CD4-positive, alpha-beta T cell treated with Interleukin-12 subunit alpha and Interleukin-12 subunit beta, for 1 hour (primary cell): ENCODE measurements at places on chromosomes 7 and 10.
A peak's percentile ranks its signal among the peaks of the same experiment; 100 is the strongest.

- DNase-seq: no peak
Measured at GRCh38 chr7:150385302-150385723, 6.2 kb downstream of the ZNF775 start.

DNA sequence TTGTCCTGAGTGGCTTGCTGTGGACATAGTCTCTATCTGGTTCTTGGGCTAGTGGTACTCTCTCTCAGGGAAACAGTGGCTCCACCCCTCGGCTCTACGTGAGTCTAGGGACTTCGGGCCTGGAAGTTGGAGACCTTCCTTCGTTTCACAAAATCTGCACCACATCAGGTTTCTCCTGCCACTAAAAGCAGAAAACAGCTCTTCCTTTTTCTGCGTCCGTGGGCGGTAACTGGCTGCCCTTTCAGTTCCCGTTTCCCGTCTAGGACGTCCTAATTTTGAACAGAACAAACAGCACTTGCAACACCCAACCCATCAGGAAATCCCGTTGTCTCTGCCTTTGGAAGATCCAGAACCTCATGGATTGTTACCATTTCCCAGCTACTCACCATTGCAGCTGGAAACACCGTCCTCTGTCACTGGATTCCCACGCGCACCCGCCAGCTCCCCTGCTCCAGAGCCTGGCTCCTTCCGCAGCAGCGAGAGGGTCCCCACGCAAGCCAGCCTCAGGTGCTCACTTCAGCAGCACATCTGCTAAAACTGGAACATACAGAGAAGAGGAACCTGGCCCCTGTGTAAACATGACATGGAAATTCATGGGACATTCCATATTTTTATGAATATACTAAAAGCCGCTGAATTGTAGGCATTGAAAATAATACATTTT lies 311.4 kb upstream of the AKR1E2 start:
- DNase-seq: peak; percentile 3

- no peak for DNase-seq
Measured at GRCh38 chr10:88343761-88344484, 239.2 kb downstream of the RNLS start.

- DNase-seq: no peak
Measured at GRCh38 chr7:93365341-93365740, 133.2 kb downstream of the VPS50 start.

GRCh38 chr7:131480384-131481315 lies 75.8 kb downstream of the PODXL start:
- no peak for DNase-seq

DNA sequence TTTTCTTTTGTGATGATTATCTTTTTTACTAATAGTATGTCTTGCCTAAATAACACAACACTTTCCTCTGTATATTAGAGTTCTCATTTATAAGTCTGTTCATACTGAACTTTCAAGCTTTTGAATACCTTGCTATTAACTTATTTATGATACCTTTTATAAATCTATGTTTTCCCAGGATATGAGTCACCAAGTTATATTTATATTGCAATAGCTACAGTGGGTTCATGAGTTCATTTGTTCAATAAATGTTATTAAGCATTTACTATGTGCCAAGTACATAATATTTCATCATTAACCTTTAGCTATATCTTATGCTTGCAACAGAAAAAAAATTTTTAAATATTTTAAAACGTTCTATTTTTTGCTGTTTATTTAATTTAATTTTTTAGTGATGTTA lies 18.3 kb downstream of the CLCN1 start:
- no peak for DNase-seq

- no peak for DNase-seq
Measured at GRCh38 chr7:23422909-23423308, 47.4 kb downstream of the IGF2BP3 start.

DNA sequence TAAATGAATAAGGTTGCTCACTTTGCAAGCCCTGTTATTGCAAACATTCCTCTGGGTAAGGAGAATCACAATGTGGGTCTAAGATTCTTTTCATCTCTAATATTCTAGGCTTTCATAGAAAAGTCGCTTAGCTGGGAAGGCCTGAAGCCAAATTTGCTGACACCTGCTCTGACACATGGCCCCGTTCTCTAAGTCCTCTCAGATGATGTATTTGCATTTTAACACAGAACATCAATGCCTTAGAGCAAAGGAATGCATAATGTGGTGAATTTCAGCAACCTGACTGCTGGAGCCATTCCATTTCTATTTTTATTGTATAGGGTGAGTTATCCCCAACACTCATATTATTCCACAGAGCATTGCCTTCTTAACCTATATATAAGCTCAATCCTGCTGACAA lies 682.1 kb upstream of the NRP1 start:
- no peak for DNase-seq

DNA sequence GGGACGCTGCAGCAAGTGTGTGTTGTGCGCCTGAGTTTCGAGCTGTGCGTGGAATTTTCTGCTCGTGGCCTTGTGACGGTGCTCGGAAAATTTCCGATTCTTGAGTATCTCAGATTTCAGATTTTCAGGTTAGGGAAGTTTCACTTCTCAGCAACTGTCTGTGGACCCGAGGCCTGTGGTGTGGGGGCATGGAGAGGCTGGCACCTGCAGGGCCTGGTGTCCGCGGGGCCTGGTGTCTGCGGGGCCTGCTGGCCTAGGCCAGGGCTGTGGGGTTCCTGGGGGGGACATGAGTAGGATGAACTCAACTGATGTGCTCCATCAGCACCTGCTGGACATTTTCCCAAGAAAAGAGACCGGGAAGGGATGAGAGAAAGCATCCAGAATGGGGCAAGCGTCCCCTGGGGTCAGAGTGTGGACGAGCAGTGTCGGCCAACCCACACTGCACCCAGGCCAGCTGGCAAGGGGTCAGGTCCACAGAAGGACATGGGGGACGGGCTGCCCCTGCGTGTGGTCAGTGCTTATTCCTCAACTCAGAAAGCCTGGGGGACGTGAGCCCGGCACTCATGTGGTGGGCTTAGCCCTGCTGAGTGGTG lies 31.3 kb upstream of the SHH start:
- DNase-seq: no peak

DNA sequence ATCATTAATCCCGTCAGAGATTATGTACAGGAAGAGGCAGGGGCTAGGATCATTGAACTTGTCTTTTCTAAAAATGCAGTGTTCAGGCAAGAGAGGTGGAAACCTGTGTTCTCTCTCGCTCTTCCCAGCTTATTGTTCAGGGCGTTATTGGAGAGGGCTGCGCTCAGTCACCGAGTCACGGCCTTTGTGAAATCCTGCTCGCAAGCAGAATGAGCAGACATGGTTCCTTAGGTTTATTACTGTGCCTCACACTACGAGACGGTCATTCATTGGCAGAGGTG lies 631 bp upstream of the PRKRIP1 start:
- DNase-seq: no peak

DNA sequence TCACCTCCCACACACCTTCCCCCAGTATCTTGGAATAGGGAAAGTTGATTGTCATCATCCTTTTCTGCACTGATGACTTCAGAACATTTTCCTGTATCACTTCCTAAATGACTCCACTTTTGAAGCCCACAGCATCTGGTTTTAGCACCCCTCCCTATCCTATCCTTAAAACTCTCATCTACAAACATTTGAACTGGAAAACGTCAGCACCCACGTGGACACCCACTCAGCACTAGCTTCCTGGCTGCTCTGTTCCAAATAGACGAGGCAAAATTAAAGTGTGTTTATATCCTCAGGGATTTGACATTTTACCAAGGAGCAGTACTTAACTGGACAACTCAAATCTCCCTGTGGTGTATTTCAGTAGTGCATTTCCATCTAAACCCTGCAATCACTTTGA lies 73.9 kb downstream of the REEP3 start:
- DNase-seq: no peak

DNA sequence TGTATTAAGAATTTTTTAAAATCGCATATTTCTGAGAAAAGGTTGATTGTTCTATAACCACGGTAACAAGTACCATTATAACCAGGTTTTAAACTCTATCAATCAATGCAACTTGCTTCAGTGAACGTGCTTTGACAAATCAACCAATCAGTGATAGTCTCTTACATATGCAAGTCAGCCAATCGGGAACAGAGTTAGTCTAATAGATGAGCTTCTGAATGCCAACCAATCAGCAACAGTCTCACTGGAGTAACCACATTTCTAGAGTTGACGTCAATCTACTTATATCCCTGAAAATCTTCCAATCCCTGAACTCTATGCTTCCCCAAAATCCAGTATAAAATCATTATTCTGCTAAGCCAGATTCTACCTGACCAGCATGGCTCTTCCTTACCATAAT lies 44.7 kb upstream of the TRUB1 start:
- DNase-seq: no peak

DNA sequence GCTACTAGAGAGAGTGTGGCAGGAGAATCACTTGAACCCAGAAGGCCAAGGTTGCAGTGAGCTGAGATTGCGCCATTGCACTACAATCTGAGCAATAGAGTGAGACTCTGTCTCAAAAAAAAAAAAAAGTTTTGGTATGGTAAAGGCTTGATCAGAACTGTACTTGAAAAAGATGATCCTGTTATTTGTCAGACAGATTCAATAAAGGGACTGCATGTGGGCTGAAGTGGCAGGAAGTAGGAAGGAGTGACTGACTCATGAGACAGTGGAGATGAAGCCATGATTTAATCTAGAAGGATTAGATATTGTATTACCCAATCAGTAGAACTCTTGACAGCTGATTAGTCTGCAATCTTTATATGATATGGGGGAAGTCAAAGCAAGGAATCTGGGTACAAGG lies 2.7 kb upstream of the TMEM254 start:
- DNase-seq: no peak

DNA sequence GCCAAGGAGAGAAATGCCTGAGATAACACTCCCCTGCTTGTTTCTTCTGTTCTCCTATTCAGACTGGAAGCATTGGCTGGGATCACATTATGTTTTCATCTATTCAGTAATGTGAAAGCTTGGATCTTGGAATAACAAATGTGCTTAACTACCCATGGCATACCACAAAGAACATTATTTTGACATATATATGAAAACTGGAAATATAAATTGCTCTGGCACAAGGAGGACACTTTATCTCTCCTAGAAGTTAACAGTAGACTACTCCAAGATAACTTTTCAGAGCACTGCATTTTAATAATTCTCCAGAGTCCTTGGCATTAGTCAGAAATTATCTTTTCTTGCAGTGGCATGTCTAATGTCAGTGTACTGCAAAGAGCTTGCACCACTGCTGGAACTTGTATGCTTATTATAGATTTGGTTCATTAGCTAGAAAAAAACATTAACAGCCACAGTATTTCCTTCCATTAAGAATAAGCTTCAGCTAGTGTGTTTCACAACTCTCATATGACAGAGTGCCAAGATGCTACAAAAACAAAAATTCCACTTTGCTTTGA lies 169.3 kb upstream of the LRRN3 start:
- no peak for DNase-seq

DNA sequence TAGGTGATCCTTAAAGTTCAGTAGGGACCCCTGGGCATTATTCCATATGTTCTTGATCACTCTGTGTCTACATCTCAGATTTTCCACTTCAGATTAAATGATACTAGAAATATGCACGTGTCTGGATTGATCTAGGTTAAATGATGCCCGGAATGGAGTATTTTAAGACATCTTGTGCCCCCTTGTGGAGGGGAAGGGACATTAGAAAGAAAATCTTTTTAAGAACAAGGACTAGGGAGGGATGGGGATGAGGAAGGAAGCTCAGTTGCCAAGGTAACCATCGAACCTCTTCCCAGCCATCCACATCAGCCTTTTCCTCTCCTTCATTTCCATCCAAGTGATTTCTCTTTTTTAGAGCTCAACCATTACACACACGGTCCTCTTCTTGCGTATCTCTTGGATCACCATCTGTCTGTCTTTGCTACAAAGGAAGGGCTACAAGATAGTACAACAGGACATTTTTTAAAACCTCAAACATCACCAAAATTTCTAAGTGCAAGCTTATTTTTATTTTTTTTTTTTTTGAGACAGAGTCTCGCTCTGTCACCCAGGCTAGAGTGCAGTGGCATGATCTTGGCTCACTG lies 40.5 kb downstream of the PRSS2 start:
- DNase-seq: peak; percentile 85

- DNase-seq: no peak
Measured at GRCh38 chr10:65365878-65366277, 1560.0 kb upstream of the LRRTM3 start.

- DNase-seq: no peak
Measured at GRCh38 chr10:7101451-7101850, 309.4 kb downstream of the SFMBT2 start.

- DNase-seq: no peak
Measured at GRCh38 chr10:95445223-95445836, 115.8 kb downstream of the SORBS1 start.

DNA sequence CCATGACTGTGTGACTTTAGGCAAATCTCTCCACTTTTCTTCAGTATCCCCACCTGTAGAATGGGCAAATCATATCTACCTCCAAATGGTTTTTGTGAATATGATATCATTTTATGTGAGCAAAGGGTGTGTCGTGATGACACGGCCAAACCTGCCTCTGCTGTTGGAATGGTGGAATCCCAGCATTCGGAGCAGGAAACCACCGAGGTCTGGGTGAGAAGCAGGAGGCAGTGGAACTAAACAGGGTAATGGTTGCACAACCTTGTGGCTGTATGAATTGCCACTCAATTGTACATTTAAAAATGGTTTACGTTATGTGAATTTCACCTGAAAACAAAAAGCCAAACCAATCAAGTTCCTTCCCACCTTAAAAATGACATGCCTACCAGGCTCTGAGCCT lies 131.4 kb upstream of the ZMIZ1 start:
- no peak for DNase-seq

- DNase-seq: no peak
Measured at GRCh38 chr7:6338551-6339274, 66.3 kb upstream of the CYTH3 start.

GRCh38 chr7:116632384-116632783 lies 39.6 kb upstream of the MET start:
- no peak for DNase-seq

GRCh38 chr7:99601656-99602310 lies 3.7 kb downstream of the TMEM225B start:
- DNase-seq: no peak

GRCh38 chr7:151251328-151251688 lies 2.8 kb upstream of the SMARCD3 start:
- no peak for DNase-seq

DNA sequence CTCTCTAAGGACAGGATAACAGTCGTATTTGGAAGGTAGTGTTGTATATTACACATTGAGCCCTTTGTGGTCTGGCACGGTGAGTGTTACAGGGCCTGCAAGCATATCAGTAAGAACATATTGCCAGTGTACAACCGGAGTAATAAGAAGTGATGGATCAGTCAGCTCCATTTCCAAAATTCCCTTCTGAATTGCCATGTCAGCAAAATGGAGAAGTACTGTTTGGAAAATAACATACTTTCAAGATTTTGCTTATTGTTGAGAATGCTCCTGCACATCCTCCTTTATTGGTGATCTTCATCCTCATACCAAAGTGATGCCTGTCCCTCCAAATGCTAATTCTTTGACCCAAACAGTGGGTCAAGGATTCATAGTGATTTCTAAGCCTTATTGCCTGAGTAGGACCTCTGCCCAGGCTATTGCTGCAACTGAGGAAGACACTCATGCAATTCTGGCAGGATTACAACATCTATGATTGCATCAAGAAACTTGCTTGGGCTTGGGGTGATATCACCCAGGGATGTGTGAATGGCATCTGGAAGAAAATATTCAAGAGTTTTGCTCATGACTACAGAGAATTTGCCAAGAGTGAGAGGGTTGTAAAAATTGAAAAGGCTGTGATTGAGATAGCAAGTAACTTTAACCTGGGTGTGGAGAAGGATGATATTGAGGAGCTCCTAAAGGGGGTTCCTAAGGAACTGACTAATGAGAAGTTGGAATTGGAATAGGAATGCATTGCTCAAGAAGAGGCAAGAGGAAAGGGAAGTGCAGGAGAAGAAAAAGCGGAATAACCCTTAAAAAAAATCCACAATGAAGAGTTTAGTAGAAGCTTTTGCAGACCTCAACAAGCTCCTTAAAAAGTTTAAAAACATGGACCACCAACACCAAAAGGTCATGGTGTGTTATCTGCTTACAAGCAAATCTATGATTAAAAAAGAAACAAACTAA lies 452.2 kb upstream of the SORCS1 start:
- DNase-seq: no peak
